ENCODE measurements at places on chromosomes 6 and 20. TPM values are rescaled to one million over a fixed set of nuclear protein-coding genes. Genes with fewer than 3 reads are reported as not detected.

The SEC63 gene
- 13.4 TPM for total RNA-seq

The PRL gene
- not detected for total RNA-seq

The BPIFA3 gene
- total RNA-seq: not detected

The TMEM170B gene
- total RNA-seq: 0.24 TPM

The SLC22A2 gene
- total RNA-seq: 3.9 TPM

The NHSL1 gene
- 8.1 TPM for total RNA-seq

The PTK6 gene
- 31.1 TPM for total RNA-seq

The ADGB gene
- total RNA-seq: not detected

The CDC5L gene
- total RNA-seq: 19.4 TPM

The PPDPF gene
- total RNA-seq: 77.1 TPM

The NOX3 gene
- not detected for total RNA-seq

The THBD gene
- total RNA-seq: 51.6 TPM

The C4A gene
- total RNA-seq: 1.4 TPM

The DAAM2 gene
- 0.24 TPM for total RNA-seq

The CDH26 gene
- 0.72 TPM for total RNA-seq

The FAM162B gene
- total RNA-seq: not detected

The BTN1A1 gene
- not detected for total RNA-seq

The LAMA2 gene
- 0.24 TPM for total RNA-seq

The TUBB1 gene
- not detected for total RNA-seq

The SLC35B2 gene
- 97.6 TPM for total RNA-seq

The CAP2 gene
- 3.2 TPM for total RNA-seq

The ASXL1 gene
- total RNA-seq: 18.8 TPM

The APOBEC2 gene
- not detected for total RNA-seq

The SNAI1 gene
- total RNA-seq: not detected

The TNFRSF6B gene
- total RNA-seq: 7.5 TPM

The PHF20 gene
- 28.0 TPM for total RNA-seq

The PLN gene
- not detected for total RNA-seq

The SNAP91 gene
- total RNA-seq: not detected

The MRPS18B gene
- 72.0 TPM for total RNA-seq

The HLA-DPB1 gene
- total RNA-seq: 1.1 TPM

The TEAD3 gene
- total RNA-seq: 4.8 TPM

The HLA-DMA gene
- total RNA-seq: 1.5 TPM

The SRXN1 gene
- 68.0 TPM for total RNA-seq

The RIPPLY2 gene
- total RNA-seq: not detected

The SYNDIG1 gene
- not detected for total RNA-seq

The SUN5 gene
- total RNA-seq: not detected

The SIM1 gene
- 0.72 TPM for total RNA-seq

The LHFPL5 gene
- not detected for total RNA-seq

The CTAGE9 gene
- total RNA-seq: not detected

The HTR1E gene
- not detected for total RNA-seq

The PDYN gene
- total RNA-seq: not detected

The FAM217A gene
- not detected for total RNA-seq

The PPIL4 gene
- total RNA-seq: 21.5 TPM

The ZNFX1 gene
- total RNA-seq: 28.2 TPM

The C20orf202 gene
- not detected for total RNA-seq

The GMDS gene
- 13.9 TPM for total RNA-seq

The MACROD2 gene
- 1.7 TPM for total RNA-seq

The AMD1 gene
- total RNA-seq: 163 TPM

The MARCKS gene
- 87.2 TPM for total RNA-seq

The ME1 gene
- total RNA-seq: 31.1 TPM

All from tracheal epithelial cell (primary cell).